Endodermal cell (in vitro differentiated cells): ENCODE measurements at places on chromosomes 13 and 19. TPM values are rescaled to one million over a fixed set of nuclear protein-coding genes. Genes with fewer than 3 reads are reported as not detected.
A peak's percentile ranks its signal among the peaks of the same experiment; 100 is the strongest.

OR7G2 gene
- total RNA-seq, result not detected in 2 replicates

NLRP7 gene
- total RNA-seq, result 1.0 and 1.1 TPM in 2 replicates

DNA sequence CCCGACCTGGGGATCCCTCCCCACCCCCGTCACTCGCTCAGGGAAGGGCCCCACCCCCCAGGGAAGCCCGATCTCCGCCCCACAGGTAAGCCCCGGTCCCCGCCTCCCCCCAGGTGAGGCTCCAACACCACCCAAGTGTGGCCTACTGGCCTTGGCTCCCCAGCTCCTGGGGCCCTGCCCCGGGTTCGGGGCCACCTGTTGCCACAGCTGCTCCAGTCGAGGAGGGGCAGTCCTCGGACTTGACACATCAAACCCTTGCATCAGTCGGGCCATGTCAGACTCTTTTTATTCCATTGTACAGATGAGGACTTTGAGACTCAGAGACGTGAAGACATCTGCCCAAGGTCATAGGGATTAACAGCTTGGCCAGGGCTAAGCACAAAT lies 512 bp downstream of the CC2D1A start:
- DNase-seq, result peak; percentile 61
- H3K4me3 ChIP-seq, result peak overlapping the region; percentile 87
- no peaks in the 10 kb centered on the region for H3K27me3 ChIP-seq
- no peak overlapping the region for H3K27ac ChIP-seq
- H3K4me1 ChIP-seq, result no peaks in the 10 kb centered on the region

- H3K4me3 ChIP-seq, result no peak overlapping the region
- no peaks in the 10 kb centered on the region for H3K27me3 ChIP-seq
- H3K36me3 ChIP-seq, result no peaks in the 10 kb centered on the region
- peak; percentile 36 for DNase-seq
These were observed 27.8 kb upstream of the MIER2 start for GRCh38 chr19:372306-372890.

DNA sequence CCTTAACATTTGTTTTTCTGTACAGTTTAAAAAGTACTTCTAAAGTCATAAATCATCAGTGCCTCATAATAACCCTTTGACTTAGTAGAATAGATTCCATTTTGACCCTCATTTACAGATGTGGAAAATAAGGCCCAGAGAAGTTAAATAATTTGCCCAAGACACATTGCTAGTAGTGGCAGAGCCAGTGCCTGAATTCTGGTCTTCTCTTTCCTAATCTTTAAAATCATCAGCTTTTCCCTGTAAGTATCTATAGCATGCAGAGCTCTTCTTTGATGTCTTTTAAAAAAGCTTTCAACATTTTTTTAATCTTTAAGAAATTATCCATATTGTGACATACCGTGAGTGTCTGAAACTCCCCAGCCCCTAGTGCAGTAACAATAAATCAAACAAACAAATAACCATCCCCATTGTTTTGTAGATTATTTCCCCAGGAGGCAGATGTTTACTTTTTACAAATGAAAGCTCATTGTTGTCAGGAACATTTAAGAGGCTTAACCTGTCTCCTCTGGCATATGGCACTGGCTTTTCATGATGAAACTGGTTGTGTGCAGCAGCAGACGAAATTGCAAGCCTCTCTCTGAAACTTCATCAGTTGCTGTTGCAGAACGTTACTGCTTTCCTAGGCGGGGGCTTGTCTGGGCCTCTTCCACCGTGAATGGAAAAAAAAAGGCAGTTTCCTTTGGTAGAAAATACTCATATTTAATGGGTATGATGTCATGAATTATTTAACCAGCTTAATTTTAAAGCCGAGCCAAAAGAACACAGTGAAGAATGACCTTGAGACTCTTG lies 31.7 kb upstream of the PCDH8 start:
- H3K27me3 ChIP-seq, result peaks cover 41% of the 10 kb centered on the region
- no peak overlapping the region for H3K4me3 ChIP-seq
- DNase-seq, result peak; percentile 55
- H3K36me3 ChIP-seq, result no peaks in the 10 kb centered on the region
- H3K27ac ChIP-seq, result no peak overlapping the region
- peaks cover 9% of the 10 kb centered on the region for H3K4me1 ChIP-seq

- DNase-seq, result no peak
- H3K4me1 ChIP-seq, result no peaks in the 10 kb centered on the region
- H3K36me3 ChIP-seq, result no peaks in the 10 kb centered on the region
- no peaks in the 10 kb centered on the region for H3K27me3 ChIP-seq
- H3K27ac ChIP-seq, result no peak overlapping the region
These were observed 91.0 kb downstream of the FGF14 start for GRCh38 chr13:102310691-102311418.

GRCh38 chr13:113403255-113404104 lies 39.5 kb upstream of the GRTP1 start:
- H3K36me3 ChIP-seq, result no peaks in the 10 kb centered on the region
- H3K27ac ChIP-seq, result no peak overlapping the region
- peak; percentile 44 for DNase-seq
- H3K4me3 ChIP-seq, result no peak overlapping the region

DNA sequence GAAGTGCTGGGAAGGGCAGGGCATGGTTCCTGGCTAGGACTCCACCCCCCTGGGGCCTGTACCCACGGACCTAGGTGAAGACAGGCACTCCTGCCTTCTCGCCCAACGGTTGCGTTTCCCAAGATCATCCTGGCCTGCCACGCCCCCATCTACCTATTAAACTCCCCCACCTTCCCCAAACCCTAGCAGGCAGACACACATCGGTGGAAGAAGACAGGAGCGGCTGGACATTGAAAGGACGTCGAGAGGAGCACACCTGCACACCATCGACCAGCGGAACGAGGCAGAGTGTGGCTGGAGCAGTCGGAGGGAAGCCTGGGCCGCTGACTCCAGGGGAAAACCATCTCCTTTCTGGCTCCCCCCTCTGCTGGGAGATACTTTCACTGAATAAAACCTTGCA lies 45.6 kb upstream of the ALOX5AP start:
- no peaks in the 10 kb centered on the region for H3K4me1 ChIP-seq
- H3K27ac ChIP-seq, result no peak overlapping the region
- no peaks in the 10 kb centered on the region for H3K36me3 ChIP-seq
- DNase-seq, result no peak
- no peak overlapping the region for H3K4me3 ChIP-seq

GRCh38 chr13:43240278-43240677 lies 216.9 kb downstream of the DNAJC15 start:
- no peak overlapping the region for H3K27ac ChIP-seq
- no peak overlapping the region for H3K4me3 ChIP-seq
- H3K27me3 ChIP-seq, result no peaks in the 10 kb centered on the region
- H3K36me3 ChIP-seq, result no peaks in the 10 kb centered on the region
- H3K4me1 ChIP-seq, result no peaks in the 10 kb centered on the region

GRCh38 chr13:46909042-46909441 lies 12.2 kb upstream of the HTR2A start:
- no peaks in the 10 kb centered on the region for H3K36me3 ChIP-seq
- H3K4me1 ChIP-seq, result no peaks in the 10 kb centered on the region
- no peak overlapping the region for H3K27ac ChIP-seq
- DNase-seq, result no peak
